ENCODE measurements at places on chromosomes 1 and 21.

GRCh38 chr21:29504751-29505321 is 206.1 kb downstream of the BACH1 start:
- no peak for DNase-seq

DNA sequence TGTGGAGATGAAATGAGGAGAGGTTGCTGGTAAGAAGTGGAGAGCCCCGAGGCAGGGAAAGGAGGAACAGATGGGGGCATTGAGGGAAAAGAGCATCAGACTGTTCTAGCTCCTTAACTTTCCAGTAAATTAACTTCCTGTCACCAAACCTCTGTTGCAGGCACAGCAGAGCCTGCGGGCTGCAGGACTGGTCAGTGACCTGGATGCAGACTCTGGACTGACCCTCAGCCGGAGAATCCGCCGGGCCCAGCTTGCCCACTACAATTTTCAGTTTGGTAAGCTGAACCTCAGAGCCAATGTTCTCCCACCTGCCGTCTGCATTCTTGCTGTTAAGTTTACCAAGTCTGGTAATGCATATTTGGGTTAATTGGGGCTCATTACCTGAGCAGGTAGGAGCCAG is 2.5 kb upstream of the ECM1 start:
- no peak for DNase-seq

- DNase-seq, result no peak
These were observed at the start of gene TAL1 for GRCh38 chr1:47232187-47232874. TSS of gene TAL1 (minus strand) at chr1:47232225. CDS start at chr1:47225888, 6,337 bp downstream.

GRCh38 chr1:230784163-230784562 is 37.0 kb downstream of the CAPN9 start:
- no peak for DNase-seq

- DNase-seq, result no peak
These were observed 378.9 kb downstream of the HHAT start for GRCh38 chr1:210707300-210708240.

DNA sequence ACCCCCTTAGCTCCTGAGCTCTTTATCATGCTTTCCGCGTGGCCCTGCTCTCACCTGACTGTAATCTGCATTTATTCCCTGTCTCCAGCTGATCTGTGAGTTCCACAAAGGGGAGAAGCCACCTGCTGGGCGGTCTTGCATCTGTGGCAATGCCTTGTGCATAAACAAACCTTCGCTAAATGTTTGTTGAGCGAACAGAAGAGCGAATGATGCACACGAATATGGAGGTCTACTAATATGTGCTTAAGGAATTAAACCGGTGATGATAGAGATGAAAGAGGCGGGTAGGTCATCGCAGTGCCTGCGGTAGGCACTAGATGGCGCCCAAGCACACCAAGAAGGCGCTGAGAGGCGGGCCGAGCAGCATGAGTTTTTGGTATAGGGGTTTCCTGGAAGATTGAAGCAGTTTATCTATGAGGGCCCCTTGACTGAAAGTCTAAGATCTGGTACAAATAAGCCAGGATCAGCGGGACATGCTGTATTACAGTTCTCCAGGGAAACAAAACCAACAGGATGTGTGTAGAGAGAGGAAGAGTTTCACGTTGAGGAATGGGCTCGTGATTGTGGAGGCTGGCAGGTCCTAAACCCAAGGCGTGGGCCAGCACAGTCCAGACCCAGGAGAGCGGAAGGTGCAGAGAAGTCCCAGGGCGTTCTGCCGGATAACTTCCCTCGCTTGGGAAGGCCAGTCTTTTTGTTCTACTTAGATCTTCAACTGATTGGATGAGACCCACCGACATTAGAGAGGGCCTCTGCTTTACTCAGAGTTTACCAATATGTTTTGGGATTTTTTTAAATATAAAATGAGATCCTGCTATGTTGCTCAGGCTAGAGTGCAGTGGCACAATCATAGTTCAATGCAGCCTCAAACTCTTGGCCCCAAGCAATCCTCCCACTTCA is 34.7 kb downstream of the TOMM20 start:
- peak; percentile 41 for DNase-seq

- DNase-seq, result no peak
These were observed 50.8 kb upstream of the SLC22A15 start for GRCh38 chr1:115925467-115925866.

GRCh38 chr1:150875197-150876118 is 941 bp downstream of the ARNT start:
- no peak for DNase-seq

DNA sequence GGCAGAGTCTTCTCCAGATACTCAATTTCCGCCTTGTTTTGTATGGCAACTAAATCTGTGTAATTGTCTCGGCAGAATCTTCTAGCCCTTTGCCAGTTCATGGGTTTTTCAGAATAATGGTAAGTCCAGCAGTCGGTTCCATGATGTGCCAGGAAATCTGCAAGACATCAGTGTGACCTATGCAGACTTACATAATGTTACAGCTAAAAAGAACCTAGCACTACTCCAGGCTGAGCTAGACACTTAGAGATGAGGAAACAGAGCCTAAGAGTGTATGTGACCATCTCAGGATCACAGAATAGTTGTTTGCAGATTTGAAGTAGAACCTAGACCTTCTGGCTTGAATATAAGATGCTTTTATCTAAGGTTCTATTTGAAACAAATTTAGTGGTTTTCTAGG is 2.8 kb downstream of the SELL start:
- DNase-seq, result no peak

- DNase-seq, result no peak
These were observed 489 bp downstream of the CELSR2 start for GRCh38 chr1:109249654-109250401.

- DNase-seq, result no peak
These were observed 84.0 kb downstream of the RAVER2 start for GRCh38 chr1:64828829-64829228.

DNA sequence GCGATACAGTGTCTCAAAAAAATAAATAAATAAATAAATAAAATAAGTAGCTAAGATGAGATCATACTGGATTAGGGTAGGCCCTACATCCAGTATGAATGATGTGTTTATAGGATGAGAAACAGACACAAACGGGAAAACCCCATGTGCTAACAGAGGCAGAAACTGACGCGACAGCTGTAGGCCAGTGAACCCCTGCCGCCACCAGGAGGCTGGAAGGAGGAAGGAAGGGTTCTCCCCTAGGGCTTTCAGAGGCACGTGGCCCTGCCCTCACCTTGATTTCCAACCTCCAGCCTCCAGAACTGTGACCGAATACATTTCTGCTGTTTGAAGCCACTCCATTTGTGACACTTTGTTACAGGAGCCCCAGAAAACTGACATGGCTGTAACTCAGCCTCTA is 38.5 kb downstream of the CHD5 start:
- no peak for DNase-seq

DNA sequence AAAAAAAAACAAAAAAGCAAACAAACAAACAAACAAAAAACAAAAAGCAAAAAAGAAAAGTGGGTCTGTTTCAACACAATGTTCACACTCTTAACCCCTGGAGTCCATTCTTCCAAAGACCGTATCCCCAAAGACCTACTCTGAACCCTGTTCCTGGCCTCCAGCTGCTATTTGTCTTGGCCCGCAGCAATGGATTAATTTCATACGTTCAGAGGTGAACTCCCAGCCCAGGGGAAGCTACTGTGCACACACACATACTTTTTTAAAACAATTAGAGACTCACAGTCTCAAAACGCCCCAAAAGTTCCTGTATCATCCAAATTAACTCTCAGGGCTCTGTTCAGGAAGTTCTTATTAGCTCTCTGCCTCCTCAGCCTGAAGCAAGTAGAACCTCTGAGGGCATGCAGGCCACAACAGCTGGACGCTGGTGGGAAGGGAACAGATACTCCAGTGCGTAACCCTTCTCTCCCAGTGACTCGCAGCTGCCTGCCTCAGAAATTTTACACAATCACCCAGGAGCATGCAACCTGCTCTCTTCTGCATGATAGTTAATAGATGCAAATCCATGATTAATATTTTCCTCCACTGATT is 395.4 kb downstream of the RRAGC start:
- no peak for DNase-seq

GRCh38 chr1:26932531-26932930 is 11.0 kb downstream of the NUDC start:
- no peak for DNase-seq

Measured in NCI-H526 treated with DMSO at 0.1 percent for 48 hours (cell line).